ENCODE measurements at places on chromosomes 13 and 19.

DNA sequence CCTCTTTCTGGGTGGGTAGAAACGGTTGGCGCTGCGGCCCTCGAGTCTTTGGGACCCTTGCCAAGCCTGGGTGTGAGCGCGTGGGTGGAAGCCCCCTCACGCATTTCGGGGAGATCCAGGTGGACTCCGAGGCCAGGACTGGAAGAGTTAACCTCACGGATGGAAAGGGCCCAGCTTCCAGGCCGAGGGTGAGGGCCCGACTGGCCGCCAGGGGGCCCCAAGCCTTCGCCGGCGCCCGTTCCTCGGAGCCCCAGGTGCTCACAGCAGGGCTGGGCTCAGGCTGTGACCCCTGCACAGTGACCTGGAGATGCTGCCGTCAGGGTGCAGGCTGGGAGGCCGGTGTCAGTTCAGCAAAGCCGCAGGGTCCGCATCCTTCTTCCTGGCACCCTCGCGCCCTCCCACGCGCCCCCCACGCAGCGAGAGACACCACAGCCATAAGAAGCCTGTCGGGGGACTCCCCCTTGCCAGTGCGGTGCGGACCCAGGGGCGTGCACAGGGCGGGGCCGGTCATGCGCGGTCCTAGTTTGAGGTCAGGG lies 34.2 kb upstream of the TMEM255B start:
- no peak for DNase-seq

DNA sequence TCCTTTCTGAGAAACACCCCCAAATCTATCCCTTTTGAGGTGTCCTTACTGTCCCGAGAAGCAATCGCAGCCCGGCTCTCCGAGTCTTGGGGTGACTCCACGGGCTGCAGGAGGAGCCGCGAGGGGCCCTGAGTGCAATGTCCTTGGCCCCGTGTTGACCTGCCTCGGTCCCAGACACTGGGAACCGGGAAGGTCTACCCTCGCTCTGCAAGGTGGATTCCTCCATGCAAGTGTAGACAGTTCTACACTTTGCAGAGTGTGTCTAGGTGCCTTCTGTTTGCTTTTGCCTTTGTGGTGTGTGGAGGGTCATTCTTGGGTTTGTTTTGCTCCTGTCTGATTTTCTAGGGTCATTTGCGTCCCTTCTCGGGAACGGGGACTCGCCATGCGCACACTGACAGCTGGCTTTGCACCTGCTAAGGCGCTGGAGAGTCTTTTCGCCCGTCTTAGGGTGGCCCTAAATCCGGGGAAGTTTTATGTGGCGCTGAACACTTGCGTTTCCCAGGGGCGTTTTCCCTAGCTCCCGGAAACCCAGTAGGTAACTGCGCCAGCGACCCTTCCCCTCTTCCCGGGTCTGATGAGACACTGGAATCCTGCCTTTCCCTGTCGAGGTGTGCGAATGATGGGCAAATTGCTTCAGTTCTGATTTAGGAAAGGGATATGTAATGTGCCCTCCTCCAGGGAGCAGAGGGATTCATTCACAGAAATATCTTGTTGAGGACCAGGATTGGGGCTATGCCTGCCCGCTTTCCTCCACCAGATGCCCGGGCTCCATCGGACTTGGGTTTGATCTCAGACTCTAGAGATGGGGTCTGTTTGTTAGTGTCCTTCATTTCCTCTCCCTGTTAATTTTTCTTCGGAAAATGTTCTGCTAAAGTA lies 755 bp downstream of the SERTM1 start:
- no peak for DNase-seq

GRCh38 chr13:27425158-27425917 lies 919 bp downstream of the GTF3A start:
- DNase-seq, result no peak

GRCh38 chr13:28346154-28346553 lies 148.8 kb downstream of the FLT1 start:
- no peak for DNase-seq

GRCh38 chr19:14563989-14564651 lies 7.7 kb downstream of the NDUFB7 start:
- DNase-seq, result peak; percentile 76

GRCh38 chr19:33395561-33396550 lies 22.3 kb downstream of the CEBPG start:
- DNase-seq, result no peak

DNA sequence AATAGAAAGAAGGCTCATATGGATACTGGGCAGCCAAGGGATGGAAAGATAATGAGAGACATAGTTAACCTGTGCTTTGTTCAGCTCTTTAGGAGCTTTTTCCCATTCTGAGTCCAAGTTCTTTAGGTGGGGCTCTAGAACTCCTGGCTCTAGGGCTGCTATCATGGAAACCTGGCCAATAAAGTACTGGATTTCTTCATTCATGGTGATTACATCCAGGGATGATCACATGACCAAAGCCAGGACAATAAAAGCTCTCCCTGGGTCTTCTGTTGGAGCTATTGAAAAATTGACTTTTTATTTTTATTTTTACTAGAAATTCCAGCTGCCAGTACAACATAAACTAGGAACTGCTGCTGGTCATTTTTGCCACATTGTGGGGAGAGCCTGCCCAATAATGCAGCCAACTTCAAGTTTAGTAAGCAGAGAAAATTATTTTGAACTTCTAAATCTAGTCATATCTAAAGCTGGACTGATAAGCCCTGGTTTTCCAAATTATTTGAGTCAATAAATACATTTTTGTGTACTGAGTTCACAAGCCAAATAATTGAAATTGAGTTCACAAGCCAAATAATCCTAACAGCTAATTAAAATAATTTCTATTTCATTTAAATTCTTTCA lies 224.9 kb upstream of the STARD13 start:
- DNase-seq, result no peak

DNA sequence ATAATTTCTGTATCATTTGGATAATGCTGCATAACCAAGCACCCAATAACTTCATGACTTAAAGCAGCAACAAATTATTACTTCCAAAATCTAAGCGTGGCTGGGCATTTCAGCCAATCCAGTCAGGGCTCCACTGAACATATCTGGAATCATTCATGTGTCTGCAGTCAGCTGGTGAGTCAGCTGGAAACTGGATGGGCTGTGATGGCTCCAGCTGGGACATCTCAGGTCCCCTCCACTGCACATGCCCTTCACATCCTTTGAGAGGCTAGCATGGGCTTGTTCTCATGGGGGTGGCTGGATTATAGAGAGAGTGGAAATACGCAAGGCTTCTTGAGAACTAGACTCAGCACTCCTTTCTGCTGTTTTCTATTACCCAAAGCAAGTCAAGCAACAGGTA lies 961.9 kb downstream of the DIAPH3 start:
- DNase-seq, result no peak

- DNase-seq, result no peak
These were observed 15.2 kb downstream of the DAPK3 start for GRCh38 chr19:3955688-3956087.

GRCh38 chr19:48713041-48713863 lies 6.3 kb downstream of the MAMSTR start:
- peak; percentile 71 for DNase-seq

GRCh38 chr19:372306-372890 lies 27.8 kb upstream of the MIER2 start:
- no peak for DNase-seq

- no peak for DNase-seq
These were observed 15.1 kb downstream of the DEDD2 start for GRCh38 chr19:42202290-42202880.

DNA sequence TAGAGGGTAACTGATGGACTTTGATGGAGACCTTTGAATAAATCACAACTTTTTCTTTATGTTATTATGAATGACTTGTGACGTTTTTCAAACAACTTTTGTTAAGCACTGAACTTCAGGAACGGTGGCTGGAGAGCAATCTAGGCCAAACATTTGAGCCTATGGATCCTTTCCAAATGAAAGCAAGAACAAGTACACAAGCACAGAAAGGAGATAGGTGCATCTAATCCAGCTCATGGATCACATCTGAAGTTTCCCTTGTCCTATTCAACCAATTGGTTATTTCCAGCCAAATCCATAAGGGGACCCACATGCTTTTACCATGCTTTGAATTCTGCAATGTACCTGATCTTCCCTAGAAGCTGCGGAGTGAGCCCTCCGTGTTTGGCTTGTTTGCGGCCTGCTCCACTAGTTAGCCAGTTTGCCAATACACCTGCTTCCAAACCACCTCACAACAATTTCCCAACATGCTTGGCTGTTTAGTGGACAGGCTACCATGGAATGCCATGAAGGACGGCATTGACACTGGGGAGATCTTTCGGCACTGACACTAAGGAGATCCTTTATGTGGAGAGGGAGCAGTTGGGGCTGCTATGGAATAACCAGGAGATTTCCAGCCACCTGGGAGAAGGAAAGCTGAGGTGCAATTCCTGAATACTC lies 315.9 kb downstream of the DNAJC15 start:
- no peak for DNase-seq

GRCh38 chr13:20197361-20197834 lies 4.7 kb upstream of the GJB2 start:
- DNase-seq, result peak; percentile 86

- DNase-seq, result no peak
These were observed 666 bp downstream of the BIVM start for GRCh38 chr13:102799426-102800144.

DNA sequence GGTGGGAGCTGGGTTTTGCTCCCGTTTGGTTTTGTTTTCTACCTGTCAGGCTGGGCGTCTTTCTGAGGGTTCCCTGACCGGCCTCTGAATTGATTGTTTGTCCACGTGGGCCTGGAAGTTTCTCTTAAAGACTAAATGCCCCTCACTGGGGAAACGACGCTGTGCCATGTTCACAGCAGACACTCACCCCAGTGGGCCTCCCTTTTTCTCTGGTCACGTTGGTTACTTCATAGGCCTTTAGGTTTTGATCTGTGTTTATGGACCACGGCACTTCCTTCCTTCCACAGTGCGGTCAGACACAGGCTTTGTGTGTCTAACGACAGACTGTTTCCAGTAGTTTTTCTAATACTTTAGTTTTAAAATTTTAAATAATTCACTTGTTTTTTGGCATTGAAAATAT lies 20.1 kb upstream of the NDUFS7 start:
- DNase-seq, result no peak

DNA sequence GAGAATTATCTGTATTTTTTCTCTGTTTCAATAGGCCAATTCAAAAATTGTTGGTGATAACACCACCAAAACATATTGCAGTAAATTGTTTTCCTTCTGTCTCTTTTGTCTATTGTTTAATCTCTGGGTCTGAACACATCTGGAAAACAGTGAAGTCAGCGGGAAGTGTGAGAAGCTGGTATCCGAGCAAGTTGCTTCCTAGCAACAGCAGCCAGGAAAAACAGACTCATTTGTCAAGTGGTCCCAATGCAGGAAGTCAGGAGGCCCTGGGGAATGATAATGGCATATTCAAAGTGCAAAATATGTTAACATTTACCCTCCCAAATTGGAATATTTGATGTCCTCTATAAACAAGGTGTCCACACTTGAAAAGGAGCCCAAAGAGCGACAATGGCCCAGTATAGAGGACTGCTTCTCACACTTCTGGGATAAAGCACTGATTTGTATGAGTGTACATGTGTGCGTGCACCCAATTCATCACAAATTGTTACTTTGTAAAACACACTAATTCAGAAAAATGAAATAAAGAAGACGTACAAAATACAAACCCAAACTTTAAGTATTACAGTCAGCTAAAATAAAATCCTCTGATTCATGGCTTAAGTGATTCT lies 515.0 kb downstream of the TBC1D4 start:
- peak; percentile 28 for DNase-seq

DNA sequence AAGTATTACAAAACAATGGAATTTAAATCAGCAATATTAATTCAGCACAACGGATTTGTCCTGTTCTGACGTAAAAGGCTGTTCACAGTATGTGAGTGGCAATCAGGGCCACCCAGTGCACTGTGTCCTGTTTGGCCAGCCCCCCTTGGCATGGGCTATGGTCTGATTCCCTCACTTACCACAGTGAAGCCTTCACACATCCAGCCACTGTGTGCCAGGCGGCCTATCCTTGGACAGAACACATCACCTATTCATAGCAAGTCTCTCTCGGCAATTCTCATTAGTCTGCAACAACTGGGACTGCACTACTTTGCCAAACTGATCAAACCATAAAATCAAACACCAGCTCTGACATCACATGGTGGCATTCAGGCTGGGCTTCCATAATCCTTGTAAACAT lies 221.5 kb upstream of the TSHZ3 start:
- DNase-seq, result no peak

DNA sequence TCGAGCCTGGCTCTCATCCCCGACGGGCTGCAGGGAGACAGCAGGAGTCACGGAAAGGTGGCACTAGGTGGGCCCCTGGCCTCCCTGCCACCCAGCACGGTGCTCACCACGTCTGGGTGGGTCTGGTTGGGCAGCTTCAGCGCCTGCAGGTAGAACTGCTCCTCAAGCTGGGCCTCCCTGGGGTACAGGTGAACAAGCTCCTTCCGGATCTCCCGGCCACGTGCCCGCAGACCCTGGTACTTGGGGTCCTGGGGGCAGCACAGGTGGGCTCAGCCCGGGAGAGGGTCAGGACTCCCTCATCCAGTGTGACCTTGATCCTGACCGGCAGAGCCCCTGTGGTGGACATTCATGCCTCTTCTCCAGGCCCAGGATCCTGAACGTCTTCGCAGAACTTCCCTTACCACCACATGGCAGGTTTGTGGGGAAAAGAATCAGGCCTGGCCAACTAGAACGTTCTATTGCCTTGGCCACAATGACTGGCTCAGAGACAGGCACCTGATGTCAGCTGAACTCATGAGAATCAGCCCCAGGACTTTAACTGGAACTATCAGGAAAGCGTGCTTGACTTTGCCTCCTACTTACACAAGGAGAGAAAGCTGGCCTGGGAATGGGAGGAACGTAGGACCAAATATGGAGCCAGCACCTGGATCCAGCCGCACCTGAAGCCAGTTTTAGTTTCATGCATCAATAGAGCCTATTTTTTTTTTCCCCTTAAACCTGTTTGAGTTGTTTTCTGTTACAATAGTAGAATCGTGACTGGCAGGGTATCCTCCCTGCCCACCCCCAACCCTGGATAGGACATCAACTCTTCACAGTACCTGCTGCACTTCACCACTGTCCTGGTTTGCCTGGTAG lies 8.9 kb downstream of the SARS2 start:
- DNase-seq, result no peak

GRCh38 chr13:53012707-53013106 lies 15.9 kb upstream of the OLFM4 start:
- no peak for DNase-seq

DNA sequence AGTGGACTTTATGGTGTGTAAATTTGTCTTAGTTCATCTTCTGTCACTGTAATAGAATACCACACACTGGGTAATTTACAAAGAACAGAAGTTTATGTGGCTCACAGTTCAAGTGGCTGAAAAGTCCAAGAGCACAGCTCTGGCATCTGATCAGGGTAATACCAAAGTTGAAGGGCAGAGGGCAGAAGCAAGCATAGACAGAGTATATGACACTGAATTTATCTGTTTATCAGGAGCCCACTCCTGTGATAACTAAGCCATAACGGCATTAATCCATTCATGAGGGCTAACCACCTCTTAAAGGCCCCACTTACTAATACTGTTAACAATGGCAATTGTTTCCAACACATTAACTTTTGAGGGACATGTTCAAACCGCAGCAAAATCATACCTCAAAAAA lies 4.0 kb upstream of the RFXAP start:
- DNase-seq, result no peak

GRCh38 chr13:88142653-88143052 lies 471.5 kb downstream of the SLITRK5 start:
- DNase-seq, result no peak

- DNase-seq, result peak; percentile 48
These were observed 62.2 kb downstream of the DNAJC15 start for GRCh38 chr13:43085545-43085944.

All from COLO829 (cell line).